ENCODE measurements at places on chromosomes 12 and 14.

GRCh38 chr14:24895622-24896021 lies 154.3 kb downstream of the STXBP6 start:
- DNase-seq: no peak

- no peak for DNase-seq
Measured at GRCh38 chr12:105167346-105167745, 59.8 kb downstream of the WASHC4 start.

- no peak for DNase-seq
Measured at GRCh38 chr14:78170203-78170602, at the start of gene NRXN3. NRXN3 (plus strand) TSS chr14:78170373; CDS start chr14:78243094, 72,721 bp downstream.

GRCh38 chr12:26632756-26633155 lies 200.2 kb downstream of the ITPR2 start:
- no peak for DNase-seq

GRCh38 chr12:48988030-48988649 lies 10.0 kb downstream of the WNT1 start:
- no peak for DNase-seq

DNA sequence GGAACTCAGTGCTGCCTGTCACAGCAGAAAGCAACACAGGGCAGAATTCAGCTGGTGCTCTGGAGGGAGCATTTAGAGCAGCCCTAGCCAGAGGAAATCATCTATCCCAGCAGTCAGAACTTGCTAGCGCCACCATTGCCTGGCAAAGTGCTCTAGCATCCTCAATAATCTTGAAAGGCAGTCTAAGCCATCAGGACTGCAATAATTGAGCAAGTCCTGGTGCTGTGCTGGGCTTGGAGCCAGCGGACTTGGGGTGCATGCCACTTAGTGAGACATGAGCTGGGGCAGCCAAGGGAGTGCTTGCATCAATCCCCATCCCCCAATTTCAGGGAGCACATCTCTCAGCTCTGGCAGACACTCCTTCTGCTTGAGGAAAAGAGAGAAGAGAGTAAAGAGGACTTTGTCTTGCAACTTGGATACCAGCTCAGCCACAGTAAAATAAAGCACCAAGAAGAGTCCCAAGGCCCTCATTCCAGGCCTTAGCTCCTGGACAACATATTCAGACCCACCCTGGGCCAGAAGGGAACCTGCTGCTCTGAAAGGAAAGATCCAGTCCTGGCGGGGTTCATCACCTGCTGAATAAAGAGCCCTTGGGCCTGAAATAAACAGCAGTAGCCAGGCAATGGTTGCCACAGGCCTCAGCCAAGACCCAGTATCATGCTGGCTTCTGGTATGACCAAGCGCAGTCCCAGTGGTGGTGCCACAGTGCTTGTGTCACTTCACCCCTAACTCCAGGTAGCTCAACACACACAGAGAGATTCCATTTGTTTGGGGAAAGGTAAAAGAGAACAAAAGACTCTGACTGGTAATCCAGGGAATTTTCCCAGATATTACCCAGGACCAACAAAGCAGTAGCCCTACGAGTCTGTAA lies 44.5 kb upstream of the ZDHHC17 start:
- DNase-seq: no peak

GRCh38 chr14:20493634-20494033 lies 11.7 kb upstream of the RNASE10 start:
- DNase-seq: no peak

DNA sequence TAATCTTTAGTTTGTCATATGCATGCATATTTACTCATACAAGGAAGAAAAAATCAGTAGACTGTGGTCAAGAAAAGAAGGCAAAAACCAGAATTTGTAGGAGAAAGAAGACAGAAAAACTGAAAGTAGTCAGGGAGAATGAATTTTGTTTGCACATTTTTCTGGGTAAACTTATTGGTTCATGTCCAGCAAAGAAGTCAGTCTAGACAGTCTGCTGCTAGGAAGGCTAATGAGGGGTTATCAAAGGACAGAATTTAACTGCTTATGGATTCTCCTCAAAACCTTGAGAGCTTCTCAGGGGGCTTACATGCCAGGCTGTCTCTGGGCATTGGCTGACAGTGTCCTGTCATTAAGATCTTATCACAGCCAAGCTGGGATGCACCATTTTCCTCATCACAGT lies 293.9 kb downstream of the RPAP3 start:
- no peak for DNase-seq

GRCh38 chr12:116382686-116383530 lies 105.4 kb upstream of the MED13L start:
- DNase-seq: no peak

DNA sequence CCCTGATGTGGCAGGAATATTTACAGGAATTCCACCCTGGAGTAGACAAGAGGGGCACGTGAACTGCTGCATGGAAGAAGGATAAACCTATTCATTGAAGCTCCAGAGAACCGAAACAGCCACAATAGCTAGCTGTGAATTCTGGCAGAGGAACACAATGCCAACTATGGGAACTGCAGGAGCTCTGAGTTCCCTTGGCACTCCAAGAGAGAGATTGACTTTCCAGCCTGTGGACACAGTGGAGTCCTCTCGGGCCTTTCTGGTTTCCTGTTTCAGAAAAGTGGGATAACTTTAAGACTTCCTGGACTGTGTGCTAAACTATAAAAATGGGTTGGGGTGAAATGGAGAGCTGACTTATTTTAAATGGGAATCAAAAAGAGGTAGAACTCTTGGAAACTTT lies 11.9 kb downstream of the CACNA2D4 start:
- DNase-seq: no peak

- no peak for DNase-seq
Measured at GRCh38 chr12:29797565-29798355, 14.0 kb upstream of the TMTC1 start.

GRCh38 chr12:12837025-12837812 lies 24.1 kb downstream of the DDX47 start:
- DNase-seq: peak; percentile 4

DNA sequence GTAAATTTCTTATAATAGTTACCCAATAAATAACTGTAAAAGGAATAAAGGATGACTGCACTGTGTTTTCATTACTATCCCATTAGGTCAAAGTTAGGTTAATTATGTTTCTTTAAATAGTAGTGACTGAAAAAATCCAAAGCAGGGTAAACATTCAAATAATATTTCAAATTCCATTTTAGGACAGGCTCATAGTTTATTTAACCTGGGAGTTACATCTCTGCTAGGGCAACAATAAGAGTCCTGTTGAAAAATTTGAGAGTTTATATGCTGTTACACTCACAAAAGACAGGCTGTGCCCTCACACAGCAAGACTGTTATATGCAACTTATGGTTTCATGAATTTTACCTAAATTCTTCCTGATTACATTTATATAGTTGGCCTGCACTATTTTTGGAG lies 8.0 kb downstream of the ERP27 start:
- no peak for DNase-seq

GRCh38 chr12:131122631-131123030 lies 168.9 kb downstream of the ADGRD1 start:
- no peak for DNase-seq

DNA sequence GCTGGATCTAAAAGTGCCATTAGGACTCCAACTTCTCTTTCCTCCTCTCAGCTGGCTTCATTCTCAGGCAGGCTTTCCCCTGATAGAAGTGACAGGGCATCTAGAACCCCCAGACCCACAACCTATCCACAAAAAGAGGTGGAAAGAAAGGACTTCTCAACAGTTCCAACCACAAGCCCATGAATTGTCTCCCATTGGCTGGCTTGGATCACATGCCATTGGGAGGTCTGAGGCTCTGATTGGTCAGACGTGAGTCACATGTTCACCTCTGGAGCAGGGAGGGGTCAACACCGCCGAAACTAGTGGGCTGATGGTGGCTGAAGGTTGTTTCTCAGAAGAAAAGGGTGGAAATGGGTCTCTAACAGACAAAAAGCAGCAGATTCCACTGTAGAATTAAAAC lies 47.2 kb downstream of the DRAM1 start:
- DNase-seq: no peak

GRCh38 chr14:64465191-64465822 lies at the start of gene AKAP5:
AKAP5 (plus strand) TSS chr14:64465499; CDS start chr14:64468395, 2,896 bp downstream.
- DNase-seq: no peak

DNA sequence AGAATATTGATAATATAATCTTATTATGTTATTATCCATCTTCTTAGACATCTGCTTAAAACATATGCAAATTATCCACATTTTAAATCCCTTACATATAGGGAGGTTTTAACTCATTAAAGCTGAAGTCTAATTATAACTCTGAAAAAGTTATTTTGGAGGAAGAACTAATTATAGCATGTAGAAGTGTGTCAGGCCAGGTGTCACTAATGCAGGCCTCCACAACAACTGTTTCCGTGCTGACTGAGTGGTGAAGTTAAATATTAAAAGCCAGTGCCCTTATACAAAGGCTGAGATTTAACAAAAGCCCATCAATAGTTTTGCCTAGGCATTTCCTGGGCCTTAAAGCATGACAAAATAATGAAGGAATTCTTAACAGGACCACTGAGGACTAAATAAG lies 157.4 kb downstream of the LRRK2 start:
- DNase-seq: no peak

- DNase-seq: no peak
Measured at GRCh38 chr12:10289005-10289754, 18.5 kb upstream of the KLRD1 start.

DNA sequence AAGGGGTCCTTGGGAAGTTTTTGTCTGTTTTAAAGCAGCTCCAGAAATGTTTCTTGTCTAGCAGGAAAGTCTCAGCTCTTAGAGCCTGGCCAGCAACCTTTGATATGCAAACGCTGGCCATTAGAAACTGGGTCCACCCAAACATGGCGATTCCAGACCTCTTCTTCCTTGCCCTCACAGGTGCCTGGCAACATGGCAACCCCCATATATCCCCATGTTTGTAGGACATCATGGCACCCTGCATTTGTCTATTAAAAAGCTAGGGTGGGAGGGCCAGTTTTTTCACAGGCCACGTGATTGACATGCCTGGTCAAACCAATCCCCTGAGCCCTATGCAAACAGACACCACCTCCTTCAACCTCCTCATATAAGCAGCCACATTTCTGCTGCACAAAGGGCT lies 848.7 kb upstream of the FOXG1 start:
- no peak for DNase-seq

DNA sequence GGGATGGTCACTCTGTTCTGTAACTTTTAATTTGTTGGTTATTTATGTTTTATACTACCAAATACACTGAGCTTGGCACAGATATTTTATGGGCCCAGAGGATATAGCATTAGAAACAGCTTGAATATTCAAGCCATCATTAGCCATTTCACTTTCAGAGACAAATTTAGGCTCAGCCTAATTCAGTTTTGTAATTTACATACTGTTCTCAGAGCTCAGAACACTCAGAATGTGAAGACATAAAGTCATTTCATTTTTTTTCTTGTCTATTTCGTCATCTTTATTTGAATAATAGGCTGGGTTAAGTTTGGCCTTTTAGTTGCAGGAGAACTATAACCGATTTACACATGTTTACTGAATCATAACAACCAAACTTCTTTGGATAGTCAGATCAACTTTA lies 361.7 kb downstream of the SNAPC1 start:
- DNase-seq: no peak

DNA sequence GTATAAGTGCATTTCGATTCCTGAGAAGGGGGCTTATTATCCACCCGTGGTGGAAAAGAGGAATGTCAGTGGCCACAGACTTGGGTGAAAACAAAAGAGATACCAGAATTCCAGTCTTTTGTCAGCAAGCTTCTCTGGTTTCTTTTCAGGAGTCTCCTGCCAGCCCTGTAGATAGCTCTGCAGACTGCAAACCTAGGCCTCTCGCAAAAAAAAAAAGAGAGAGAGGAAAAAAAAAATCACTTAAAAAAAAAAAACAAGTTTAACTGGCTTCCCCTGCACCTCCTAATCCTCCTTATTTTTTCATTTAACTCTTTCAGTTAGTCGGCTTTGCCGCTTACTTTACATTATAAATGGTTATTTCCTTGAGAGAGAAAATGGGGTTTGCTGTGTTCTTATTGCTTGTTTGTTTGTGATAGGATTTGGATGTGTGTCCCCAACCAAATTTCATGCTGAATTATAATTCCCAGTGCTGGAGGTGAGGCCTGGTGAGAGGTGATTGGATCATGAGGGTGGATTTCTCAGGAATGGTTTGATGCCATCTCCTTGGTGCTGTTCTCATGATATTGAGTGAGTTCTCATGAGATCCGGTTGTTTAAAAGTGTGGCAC lies 170.0 kb downstream of the BCL11B start:
- no peak for DNase-seq

- no peak for DNase-seq
Measured at GRCh38 chr14:94144765-94145164, 15.4 kb upstream of the IFI27L2 start.

DNA sequence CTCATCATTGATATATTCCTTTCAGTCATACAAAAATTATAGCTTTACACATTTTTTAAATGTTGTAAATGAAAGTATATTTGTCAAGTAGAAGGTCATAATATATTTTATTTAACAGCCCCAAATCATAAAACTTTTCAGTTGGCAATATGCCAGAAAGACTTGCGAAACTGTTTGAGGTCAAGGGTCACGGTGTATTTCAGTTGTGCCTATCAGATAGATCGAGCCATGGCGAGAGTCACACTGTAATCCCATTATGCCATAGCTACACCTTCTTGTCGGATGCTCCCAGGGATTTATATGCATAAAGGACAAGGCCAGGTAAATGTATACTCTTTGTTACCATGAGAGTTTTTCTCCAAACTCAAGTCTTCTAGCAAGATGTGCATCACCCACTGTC lies 26.7 kb upstream of the G2E3 start:
- no peak for DNase-seq

DNA sequence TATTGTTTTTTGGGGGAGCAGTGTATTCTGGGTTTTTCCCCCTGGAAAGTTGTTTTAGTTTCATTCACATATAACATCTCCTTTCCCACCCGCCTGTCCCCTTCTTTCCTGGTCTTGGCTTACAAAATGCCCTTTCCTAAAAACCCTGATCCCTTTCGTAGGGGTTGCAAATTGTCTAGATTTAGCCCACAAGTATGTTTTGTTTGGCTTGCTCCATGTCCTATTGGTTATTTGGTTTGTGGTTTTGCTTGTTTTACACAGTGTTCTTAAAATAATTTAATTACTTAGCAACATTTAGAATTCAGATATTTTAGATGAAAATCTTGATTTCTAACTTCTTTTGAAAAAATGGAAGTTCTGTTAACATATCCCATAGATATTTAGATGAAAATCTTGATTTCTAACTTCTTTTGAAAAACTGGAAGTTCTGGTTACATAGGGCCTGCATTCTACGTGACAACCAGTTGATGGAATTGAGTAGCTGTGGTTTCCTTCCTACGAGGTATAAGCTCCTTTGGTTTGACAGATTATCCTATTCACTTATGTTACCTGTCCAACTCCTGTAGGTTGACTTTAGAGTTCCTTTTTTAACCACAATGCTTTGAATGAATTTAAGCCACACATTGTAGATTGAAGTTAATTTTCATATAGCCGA lies 89.2 kb upstream of the TMEM263 start:
- DNase-seq: no peak

- no peak for DNase-seq
Measured at GRCh38 chr12:95709152-95709551, 81.4 kb downstream of the NTN4 start.

- DNase-seq: no peak
Measured at GRCh38 chr14:87111126-87111525, 881.9 kb downstream of the GALC start.

- DNase-seq: no peak
Measured at GRCh38 chr14:55665067-55665675, 85.2 kb downstream of the KTN1 start.

- DNase-seq: peak; percentile 91
Measured at GRCh38 chr12:31353750-31354708, 28.1 kb upstream of the SINHCAF start.
